Naive B cell (primary cell): ENCODE measurements at places on chromosomes 2 and 18. TPM values are rescaled to one million over a fixed set of nuclear protein-coding genes. Genes with fewer than 3 reads are reported as not detected.

NTSR2 gene
- polyA plus RNA-seq = not detected

ANKRD44 gene
- 107 TPM for polyA plus RNA-seq

IFIH1 gene
- polyA plus RNA-seq = 38.0 TPM

NEB gene
- polyA plus RNA-seq = 0.26 TPM

ADAM23 gene
- 1.3 TPM for polyA plus RNA-seq

AKAIN1 gene
- not detected for polyA plus RNA-seq

ICA1L gene
- 3.9 TPM for polyA plus RNA-seq

SATB2 gene
- polyA plus RNA-seq = not detected

CNGA3 gene
- polyA plus RNA-seq = not detected

PIAS2 gene
- polyA plus RNA-seq = 25.0 TPM

MYO7B gene
- polyA plus RNA-seq = 1.7 TPM

PMS1 gene
- 23.4 TPM for polyA plus RNA-seq

MATN3 gene
- polyA plus RNA-seq = not detected

C2orf42 gene
- 35.5 TPM for polyA plus RNA-seq

KYNU gene
- 43.8 TPM for polyA plus RNA-seq

CELF4 gene
- not detected for polyA plus RNA-seq

FARSB gene
- polyA plus RNA-seq = 26.6 TPM

ALPP gene
- polyA plus RNA-seq = 0.40 TPM

TWIST2 gene
- polyA plus RNA-seq = not detected

C2orf78 gene
- polyA plus RNA-seq = not detected

SLC66A3 gene
- polyA plus RNA-seq = 85.1 TPM

KIF5C gene
- polyA plus RNA-seq = 0.82 TPM

MZT2B gene
- polyA plus RNA-seq = 136 TPM

ANAPC1 gene
- 20.2 TPM for polyA plus RNA-seq

CYP26B1 gene
- not detected for polyA plus RNA-seq

KLHL29 gene
- polyA plus RNA-seq = 0.17 TPM

NEURL3 gene
- polyA plus RNA-seq = not detected

MXD1 gene
- 19.0 TPM for polyA plus RNA-seq

IL36RN gene
- not detected for polyA plus RNA-seq

NT5C1B gene
- polyA plus RNA-seq = 0.25 TPM

SOX11 gene
- polyA plus RNA-seq = not detected

GLB1L gene
- 1.5 TPM for polyA plus RNA-seq

CCDC141 gene
- 8.3 TPM for polyA plus RNA-seq

RNF144A gene
- polyA plus RNA-seq = 0.15 TPM

NMUR1 gene
- polyA plus RNA-seq = 0.19 TPM

FSHR gene
- polyA plus RNA-seq = not detected

SNORC gene
- not detected for polyA plus RNA-seq

RHOB gene
- 40.7 TPM for polyA plus RNA-seq

ITGA4 gene
- 144 TPM for polyA plus RNA-seq

HES6 gene
- polyA plus RNA-seq = 2.5 TPM

C1GALT1C1L gene
- polyA plus RNA-seq = not detected

SRD5A2 gene
- not detected for polyA plus RNA-seq

ATP6V1C2 gene
- polyA plus RNA-seq = 3.9 TPM

CYP20A1 gene
- polyA plus RNA-seq = 18.2 TPM

CD8B2 gene
- polyA plus RNA-seq = not detected

SP140 gene
- 65.4 TPM for polyA plus RNA-seq

CD302 gene
- polyA plus RNA-seq = 0.79 TPM

BCL11A gene
- 246 TPM for polyA plus RNA-seq

SERTAD2 gene
- polyA plus RNA-seq = 14.0 TPM

SLC4A3 gene
- not detected for polyA plus RNA-seq

ALK gene
- polyA plus RNA-seq = not detected

SPDYA gene
- polyA plus RNA-seq = not detected

INPP5D gene
- polyA plus RNA-seq = 103 TPM
